Adrenal gland (tissue), 19 donors: ENCODE measurements at places on chromosomes 6 and 20. TPM values are rescaled to one million over a fixed set of nuclear protein-coding genes. Genes with fewer than 3 reads are reported as not detected.

- DNase-seq = no peak
- no peaks in the 10 kb centered on the region for H3K4me1 ChIP-seq
These were observed 29.2 kb upstream of the CCN2 start for GRCh38 chr6:131980338-131980790.

- peaks cover 12% of the 10 kb centered on the region for H3K36me3 ChIP-seq
- H3K27ac ChIP-seq = no peak overlapping the region
- H3K27me3 ChIP-seq = no peaks in the 10 kb centered on the region
- no peak for DNase-seq
- no peaks in the 10 kb centered on the region for H3K4me1 ChIP-seq
These were observed 13.3 kb downstream of the ZSCAN31 start for GRCh38 chr6:28322661-28323060.

GRCh38 chr20:64044484-64045247 lies 4.8 kb downstream of the SOX18 start:
- no peak overlapping the region for H3K27ac ChIP-seq
- no peak for DNase-seq
- H3K27me3 ChIP-seq = peaks cover 54% of the 10 kb centered on the region
- H3K4me1 ChIP-seq = peaks cover 12% of the 10 kb centered on the region
- no peak overlapping the region for H3K4me3 ChIP-seq
- no peaks in the 10 kb centered on the region for H3K36me3 ChIP-seq

GRCh38 chr6:143596866-143597265 lies 80.9 kb upstream of the PHACTR2 start:
- H3K36me3 ChIP-seq = no peaks in the 10 kb centered on the region
- H3K27ac ChIP-seq = peak overlapping the region; percentile 64
- DNase-seq = peak; percentile 79
- H3K4me3 ChIP-seq = no peak overlapping the region
- H3K4me1 ChIP-seq = no peaks in the 10 kb centered on the region

GRCh38 chr6:104519566-104519965 lies 340.2 kb downstream of the HACE1 start:
- H3K4me1 ChIP-seq = no peaks in the 10 kb centered on the region
- no peak overlapping the region for H3K27ac ChIP-seq
- H3K4me3 ChIP-seq = no peak overlapping the region
- no peak for DNase-seq

The CLDN20 gene
- not detected for total RNA-seq

The SRF gene
- total RNA-seq = 21.8 TPM

The LAMA2 gene
- total RNA-seq = 105 TPM

The ZNF184 gene
- total RNA-seq = 6.5 TPM

The PNPLA1 gene
- not detected for total RNA-seq
